ENCODE measurements at places on chromosomes 1 and 21.

DNA sequence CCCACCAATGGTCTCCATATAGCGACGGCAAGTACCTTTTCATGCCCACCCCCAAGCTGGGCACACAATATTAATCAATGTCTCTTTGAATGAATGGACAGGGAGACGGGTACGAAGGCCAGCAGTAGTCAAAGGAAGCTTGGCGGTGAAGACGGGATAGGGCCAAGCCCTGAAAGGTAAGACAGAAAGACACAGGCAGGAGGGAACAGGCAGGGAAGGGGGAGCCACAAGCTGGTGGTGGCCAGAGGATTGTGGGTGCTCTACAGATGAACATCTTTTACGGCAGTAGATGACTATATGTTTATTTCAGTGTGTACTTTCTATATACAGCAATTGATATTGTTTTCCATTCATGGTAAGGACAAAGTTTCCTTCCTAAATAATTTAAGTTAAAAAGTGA is 16.3 kb downstream of the CAPZB start:
- peak; percentile 30 for DNase-seq

GRCh38 chr1:57017200-57017599 is 51.4 kb upstream of the C8B start:
- DNase-seq: no peak

DNA sequence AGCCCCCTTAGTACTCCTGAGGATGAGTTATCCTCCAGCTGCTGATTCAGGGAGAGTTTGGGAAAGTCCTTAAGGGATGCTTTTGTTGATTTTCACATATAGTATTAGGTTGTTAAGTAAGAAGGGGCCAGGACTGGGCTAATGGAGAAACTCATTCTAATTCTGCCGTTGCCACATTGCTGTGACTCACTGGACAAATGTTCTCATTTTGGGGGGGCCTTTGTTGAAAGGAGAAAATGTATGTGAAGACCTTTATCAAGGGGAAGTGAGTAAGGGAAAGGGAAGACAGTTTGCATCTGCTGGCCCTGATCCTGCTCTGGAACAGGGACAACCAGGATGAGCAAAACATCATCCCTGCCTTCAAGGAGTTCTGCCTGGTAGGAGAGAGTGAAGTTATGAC is 123.2 kb upstream of the FGGY start:
- DNase-seq: no peak

GRCh38 chr21:34859976-34860653 is 189.0 kb downstream of the RUNX1 start:
- DNase-seq: no peak

GRCh38 chr1:39657923-39658485 is 13.9 kb downstream of the NT5C1A start:
- DNase-seq: peak; percentile 55
